ENCODE measurements at places on chromosomes 5 and 9.

GRCh38 chr9:6630502-6631206 is 14.9 kb downstream of the GLDC start:
- DNase-seq: no peak

- no peak for DNase-seq
Observed at GRCh38 chr9:3880851-3881250, 355.1 kb upstream of the RFX3 start.

GRCh38 chr9:113219969-113220368 is 1.1 kb downstream of the FKBP15 start:
- no peak for DNase-seq

DNA sequence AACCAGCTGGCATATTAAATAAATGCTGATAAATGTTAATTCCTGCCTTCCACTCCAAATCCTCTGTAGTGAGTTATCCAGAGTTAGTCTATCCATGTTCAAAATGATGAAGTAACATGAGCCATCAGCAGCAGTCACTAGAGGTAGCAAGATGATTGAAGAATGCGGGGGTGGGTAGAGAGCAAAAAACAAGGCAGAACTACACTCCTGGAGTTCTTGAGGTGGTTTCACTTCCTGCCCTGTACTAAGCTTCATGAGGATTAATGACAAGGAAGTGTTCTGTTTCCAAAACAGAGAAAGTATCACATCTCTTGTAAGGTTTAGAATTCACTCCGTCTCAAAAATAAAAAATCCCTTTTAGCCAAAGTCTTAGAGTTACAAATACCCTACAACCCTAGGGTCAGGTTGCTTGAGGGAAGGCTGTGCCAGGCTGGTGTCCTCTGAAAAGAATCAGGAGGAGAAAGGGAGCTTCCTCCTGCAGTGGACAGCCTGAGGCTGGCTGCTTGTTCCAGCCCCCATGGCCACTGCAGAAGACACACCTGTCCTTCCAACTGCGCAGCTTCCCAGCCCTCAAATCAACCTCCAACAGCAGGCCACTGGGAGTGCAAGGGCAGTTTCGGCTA is 180.2 kb downstream of the DENND1A start:
- no peak for DNase-seq

GRCh38 chr5:172004824-172005237 is 1.6 kb downstream of the FBXW11 start:
- DNase-seq: no peak

DNA sequence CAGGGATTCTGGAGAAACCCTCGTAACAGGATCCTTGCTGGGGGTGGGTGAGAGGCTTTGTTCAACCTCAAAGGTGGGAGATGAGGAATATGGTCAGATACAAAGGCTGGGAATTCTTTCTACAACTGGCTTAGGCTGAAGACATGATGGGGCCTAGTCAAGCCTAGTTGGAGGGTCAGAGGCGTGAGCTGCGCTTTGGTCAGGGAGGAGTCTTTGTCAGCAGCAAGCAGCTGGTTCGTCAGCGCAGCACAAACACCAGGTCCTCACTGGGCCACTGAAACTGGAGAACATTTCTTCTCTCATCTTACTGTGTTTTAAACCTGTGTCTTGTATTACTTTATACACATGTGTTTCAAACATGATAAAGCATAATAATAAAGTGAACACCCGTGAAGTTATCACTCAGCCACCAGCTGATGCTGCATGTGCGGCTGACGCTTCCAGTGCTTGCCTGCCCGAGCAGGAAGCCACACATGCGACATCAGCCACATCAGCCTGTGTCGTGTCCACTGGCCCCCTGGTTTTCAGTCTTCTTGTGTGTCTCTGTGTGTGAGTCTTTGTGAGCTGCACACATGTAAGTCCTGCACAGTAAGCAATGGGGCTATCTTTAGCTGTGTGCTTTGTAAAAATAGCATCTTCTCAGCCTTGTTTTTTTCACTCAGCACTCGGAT is 81.5 kb downstream of the WNK2 start:
- no peak for DNase-seq

- no peak for DNase-seq
Observed at GRCh38 chr5:132069561-132069960, 4.0 kb upstream of the CSF2 start.
